ENCODE measurements at places on chromosomes 16 and 17.

DNA sequence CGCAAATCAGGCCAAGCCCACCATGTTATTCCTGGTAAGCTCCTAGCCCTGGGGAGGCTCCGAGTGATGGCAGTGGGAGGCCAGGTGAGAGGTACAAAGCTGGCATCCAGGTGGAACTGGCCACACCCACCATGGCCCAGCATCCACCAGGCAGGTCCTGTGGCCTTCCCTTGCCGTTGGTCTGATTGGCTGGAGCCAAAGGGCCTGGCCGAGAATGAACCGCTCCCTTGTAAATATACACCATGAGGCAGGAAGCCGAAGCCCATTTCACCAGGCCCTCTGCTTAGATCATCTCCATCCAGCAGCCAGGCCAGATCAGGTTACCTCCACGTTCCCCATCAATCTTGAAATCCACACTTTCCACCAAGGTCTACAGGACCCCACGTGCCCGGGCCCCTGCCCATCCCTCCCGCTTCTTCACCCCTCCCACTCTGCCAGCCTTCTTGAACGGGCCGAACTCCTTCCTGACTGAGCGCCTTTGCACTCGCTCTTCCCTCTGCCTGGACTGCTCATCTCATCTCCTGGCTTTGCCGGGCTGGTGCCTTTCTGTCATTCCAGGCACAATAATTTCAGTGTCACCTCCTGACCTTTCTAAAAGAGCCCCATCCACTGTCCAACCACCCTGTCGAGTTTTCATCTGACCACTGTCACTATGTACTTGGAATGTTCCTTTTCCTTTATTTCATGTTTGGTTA is 5.8 kb downstream of the SOCS1 start:
- DNase-seq: no peak

GRCh38 chr16:14365200-14365851 is 264.7 kb downstream of the PARN start:
- DNase-seq: no peak

- DNase-seq: no peak
These were observed 18.4 kb downstream of the MAP1LC3B start for GRCh38 chr16:87410530-87410929.

- DNase-seq: no peak
These were observed 86.9 kb upstream of the ZNF469 start for GRCh38 chr16:88295671-88296436.

GRCh38 chr17:19728084-19728495 is 11.7 kb upstream of the SLC47A2 start:
- no peak for DNase-seq

DNA sequence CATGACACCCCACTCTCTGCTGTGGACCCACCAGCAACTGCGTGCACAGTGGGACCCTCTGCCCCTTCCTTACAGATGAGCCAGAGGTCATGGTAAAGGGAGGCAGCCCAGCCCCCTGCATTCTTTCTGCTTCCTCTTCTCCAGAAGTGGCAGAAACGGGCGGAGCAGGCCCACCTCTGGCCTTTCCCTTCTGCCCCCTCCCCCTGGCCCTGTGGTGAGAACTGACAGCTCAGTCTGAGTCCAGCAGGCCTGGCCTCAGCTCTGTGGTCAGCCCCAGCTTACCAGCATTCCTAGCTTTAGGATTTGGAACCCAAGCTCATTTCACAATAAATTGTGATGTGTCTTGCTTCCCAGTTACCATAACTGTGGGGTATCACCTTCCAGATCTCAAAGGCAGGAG is 4.8 kb upstream of the ANKRD11 start:
- no peak for DNase-seq

DNA sequence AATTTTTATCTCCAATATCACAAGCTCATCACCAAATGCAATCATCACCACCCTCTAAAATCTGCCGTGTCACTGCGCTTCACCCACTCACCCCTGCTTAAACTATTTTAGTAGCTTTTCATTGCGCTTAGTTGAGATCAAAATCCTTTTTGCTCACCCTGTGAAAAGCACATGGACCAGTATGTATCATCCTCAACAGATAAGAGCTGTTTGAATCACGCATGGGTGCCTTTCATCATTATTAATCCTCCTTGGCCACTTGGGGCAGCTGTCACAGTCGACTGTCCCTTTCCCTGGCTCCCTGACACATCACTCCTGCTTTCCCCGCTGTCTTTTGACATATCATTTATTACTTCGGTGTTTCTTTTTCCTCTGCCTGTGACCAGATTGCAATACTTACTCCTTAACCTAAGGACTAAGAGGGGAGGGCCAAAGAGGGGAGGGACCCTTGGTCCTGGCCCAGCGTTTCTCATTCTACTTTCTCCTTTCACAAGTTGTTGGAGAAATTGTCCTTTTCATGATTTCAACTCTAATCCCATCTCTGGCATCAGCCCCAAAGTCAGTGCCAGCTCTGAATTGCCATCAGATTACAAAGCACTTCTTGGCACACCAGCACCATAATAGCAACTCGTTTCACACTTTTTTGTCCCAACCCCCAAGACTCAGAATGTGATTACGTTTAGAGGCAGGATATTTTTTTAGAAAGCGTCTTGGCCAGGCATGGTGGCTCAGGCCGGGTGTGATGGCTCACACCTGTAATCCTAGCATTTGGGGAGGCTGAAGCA is 8.6 kb upstream of the KDM6B start:
- DNase-seq: no peak

DNA sequence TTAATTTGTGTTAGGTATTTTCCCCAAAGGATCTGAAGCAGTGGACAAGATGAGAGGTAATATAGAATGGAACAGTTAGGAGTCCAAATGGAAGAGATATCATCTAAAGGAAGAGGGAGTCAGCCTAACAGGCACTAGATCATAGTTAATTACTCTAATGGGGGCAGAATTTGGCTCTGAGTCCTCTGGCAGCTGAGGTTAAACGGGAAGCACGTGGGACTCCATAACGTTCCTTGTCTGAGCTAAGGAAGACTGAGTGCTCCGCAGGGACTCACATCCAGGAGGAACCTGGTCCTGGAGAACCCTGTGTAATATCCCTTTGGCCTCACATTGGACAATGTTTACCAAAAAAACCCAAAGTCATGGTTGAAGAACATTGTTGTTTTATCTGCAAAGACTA is 46.6 kb upstream of the TEX2 start:
- no peak for DNase-seq

- DNase-seq: no peak
These were observed 2.0 kb downstream of the LHX1 start for GRCh38 chr17:36939052-36939801.

GRCh38 chr16:71780521-71781089 is 28.0 kb downstream of the AP1G1 start:
- DNase-seq: no peak

DNA sequence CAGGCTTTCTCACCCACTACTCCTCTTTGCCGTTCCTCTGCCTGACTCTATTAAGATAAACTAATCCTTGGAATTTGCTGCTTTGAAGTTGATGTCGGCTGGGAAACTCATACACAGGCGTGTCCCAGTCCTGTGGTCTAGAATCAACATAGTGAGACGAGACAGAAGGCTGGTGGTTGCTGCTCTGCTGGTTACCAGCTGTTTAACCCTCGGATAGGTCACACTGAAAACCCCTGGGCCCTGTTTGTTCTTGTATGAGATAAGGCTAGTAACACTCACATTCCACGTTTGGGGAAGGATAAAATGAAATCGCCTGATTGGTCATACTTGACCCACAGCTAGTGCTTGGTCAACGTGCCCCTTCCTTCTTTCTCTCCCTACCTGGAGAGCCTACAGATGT is 517.0 kb downstream of the CDH13 start:
- DNase-seq: no peak

DNA sequence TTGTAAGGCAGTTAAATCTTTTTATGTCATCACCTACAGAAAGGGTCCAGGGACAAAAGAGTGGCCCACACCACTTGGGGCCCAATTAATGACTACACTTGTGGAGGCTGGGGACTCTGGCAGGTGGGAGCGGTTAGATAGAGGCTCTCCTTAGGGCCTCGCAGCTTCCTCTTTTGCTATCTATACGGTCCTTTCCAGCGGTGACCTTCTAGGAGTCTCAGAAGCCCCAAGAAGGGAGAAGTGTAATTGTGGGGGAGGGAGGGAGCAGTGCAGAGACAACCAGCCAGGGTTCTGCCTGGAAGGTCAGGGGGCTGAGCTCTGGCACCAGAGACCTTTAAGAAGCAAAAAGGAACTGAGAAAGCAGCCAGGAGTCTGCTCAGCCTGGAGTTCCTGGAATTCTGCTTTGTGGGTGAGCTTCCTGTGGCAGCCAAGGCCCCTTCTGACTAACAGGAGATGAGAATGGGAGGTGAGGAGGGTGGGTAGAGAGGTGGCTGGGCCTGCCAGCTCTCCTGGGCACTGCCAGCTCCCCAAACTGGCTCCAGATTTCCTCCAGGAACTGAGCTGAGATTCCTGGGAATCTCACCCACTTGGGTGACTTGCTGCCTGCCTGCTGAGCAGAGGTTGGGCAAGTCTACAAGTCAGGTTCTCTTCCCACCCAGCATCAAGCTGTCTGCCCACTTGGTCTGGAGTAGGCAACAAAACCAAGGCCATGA is 16.3 kb upstream of the MAP3K14 start:
- DNase-seq: no peak

DNA sequence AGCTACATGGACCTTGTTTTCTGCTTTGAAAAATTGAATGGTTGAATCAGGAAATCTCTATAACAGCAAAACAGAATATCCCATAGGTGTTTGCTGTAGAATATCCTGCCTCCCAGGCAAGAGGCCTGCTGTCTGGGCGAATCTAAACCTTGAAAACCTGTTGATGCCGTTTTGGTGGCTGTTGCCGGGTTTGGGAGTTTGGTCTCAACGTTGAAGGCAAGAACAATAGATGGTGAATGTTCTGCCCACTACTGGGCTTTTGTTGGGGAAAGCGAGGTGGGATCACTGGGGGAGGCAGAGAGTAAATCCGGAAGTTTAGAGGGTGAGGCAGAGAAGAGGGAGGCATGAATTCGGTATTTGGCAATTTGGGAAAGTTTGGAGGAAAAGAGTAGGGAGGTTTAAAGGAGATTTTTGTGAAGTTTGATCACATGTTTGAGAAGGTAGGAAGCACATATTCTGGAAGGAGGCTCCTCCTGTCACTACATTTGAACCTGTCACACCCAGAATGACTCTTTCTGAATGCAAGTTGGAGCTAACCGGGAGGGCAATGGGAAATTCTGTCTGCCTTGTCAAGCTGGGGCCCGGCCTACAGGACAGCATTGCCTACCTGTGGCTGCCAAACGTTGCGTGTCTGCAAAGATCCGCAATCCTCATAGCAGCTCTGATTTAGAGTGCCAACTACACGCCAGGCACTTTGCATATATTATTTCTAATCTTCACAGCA is 46.5 kb downstream of the GPRC5B start:
- no peak for DNase-seq

GRCh38 chr17:28227316-28228108 is 91.5 kb upstream of the TMEM97 start:
- DNase-seq: no peak

DNA sequence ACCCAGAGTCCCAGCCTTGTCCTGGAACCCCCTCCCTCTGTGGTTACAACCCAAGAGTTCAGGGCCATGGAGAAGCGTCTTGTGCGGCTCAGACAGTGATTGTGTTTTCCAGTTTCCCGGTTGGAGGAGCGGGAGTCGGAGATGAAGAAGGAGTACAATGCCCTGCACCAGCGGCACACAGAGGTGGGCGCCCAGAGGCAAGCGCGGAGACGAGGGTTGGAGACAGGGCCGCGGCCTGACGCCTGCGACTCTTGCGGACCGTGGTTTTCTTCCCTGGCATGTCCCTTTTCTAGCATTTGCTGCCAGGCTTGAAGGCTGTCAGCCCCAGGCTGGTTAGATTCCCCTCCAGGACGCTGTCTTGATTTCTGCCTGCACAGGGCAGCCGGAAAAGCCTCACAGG is 23.0 kb downstream of the MAPK8IP3 start:
- DNase-seq: no peak

- peak; percentile 88 for DNase-seq
These were observed at the start of gene TP53 for GRCh38 chr17:7687072-7687907. Gene TP53, minus strand, starts transcription at chr17:7687490. Its CDS starts 10,896 bp downstream, at chr17:7676594.

DNA sequence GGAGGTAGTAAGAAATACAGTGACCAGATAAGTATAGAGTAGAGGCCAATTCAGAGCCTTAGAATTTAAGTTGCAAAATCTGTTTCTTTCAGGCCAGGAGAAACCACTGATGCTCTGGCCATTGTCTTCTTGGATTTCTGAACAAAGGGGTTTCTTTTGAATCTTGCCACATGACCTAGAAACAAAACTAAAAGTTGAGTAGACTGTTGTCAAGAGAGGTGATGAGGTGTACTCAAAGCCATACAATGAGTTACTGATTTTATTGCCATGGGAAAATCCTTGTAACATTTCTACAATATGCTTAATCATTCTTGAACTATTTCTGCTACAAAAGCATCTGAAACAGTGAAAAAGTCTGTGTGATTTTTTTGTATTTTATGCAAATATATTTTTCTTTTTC is 881.3 kb downstream of the CDH11 start:
- no peak for DNase-seq

GRCh38 chr16:57150682-57151330 is 35.0 kb downstream of the PSME3IP1 start:
- DNase-seq: no peak

DNA sequence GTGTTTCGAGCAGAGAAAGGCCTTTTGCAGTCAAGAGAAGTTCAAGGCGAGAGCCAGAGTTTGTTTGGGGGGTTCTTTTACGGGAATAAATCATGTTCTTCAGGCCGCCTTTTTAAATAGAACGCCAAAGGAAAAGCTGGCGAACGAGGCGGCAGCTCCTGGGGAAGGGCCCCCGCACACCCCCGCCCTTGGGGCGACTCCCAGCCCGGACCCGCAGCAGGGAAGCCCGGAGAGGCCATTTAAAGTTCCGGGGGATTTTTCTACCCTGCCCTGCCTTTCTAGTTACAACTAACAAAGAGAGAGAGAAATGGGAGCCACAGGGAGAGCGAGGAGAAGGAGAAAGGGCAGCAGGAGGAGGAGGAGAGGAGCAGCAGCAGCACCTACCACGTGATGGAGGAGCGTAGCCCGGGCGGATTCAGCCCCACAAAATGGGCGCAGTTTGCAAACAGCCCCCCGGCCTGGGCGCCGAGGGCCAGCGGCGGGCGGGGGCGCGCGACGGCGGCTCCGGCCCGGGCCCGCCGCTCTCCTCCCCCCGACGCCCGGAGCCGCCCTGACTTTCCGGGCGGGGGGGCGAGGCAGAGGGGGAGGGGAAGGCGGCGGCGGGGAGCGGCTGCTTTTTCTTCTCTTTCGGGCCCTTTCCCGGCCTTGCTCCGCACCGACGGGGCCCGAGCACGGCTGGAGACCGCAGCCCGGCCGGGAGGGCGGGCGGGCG is 634 bp downstream of the KANSL1 start:
- peak; percentile 57 for DNase-seq

DNA sequence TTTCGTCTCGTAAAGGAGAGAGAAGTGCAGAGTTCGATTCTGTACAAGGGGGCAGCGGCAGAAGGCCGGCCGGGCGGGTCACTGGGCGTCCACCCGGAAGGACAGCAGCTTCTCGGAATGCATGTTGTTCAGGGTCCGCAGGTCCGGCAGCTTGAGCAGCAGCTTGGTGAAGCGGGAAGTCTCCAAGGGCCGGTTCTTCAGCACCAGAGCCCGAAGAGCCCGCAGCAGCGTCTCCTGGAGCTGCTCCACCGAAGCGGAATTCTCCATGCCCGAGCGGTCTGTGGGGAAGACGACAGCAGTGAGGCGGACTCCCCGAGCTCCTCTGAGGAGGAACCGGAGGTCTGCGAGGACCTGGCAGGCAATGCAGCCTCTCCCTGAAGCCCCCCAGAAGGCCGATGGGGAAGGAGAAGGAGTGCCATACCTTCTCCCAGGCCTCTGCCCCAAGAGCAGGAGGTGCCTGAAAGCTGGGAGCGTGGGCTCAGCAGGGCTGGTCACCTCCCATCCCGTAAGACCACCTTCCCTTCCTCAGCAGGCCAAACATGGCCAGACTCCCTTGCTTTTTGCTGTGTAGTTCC is 7.3 kb downstream of the NR1D1 start:
- no peak for DNase-seq
